ENCODE measurements at places on chromosomes 13 and 19.
A peak's percentile ranks its signal among the peaks of the same experiment; 100 is the strongest.

- H3K4me1 ChIP-seq: peaks cover 3% of the 10 kb centered on the region
- peak overlapping the region; percentile 63 for H3K4me3 ChIP-seq
- H3K27ac ChIP-seq: no peak overlapping the region
- peaks cover 13% of the 10 kb centered on the region for H3K27me3 ChIP-seq
- peak; percentile 33 for DNase-seq
Measured at GRCh38 chr13:75636436-75637180, 478 bp downstream of the LMO7 start.

- H3K36me3 ChIP-seq: peaks cover 36% of the 10 kb centered on the region
- no peak overlapping the region for H3K4me3 ChIP-seq
- no peak for DNase-seq
Measured at GRCh38 chr13:110965038-110965754, 50.3 kb upstream of the ANKRD10 start.

DNA sequence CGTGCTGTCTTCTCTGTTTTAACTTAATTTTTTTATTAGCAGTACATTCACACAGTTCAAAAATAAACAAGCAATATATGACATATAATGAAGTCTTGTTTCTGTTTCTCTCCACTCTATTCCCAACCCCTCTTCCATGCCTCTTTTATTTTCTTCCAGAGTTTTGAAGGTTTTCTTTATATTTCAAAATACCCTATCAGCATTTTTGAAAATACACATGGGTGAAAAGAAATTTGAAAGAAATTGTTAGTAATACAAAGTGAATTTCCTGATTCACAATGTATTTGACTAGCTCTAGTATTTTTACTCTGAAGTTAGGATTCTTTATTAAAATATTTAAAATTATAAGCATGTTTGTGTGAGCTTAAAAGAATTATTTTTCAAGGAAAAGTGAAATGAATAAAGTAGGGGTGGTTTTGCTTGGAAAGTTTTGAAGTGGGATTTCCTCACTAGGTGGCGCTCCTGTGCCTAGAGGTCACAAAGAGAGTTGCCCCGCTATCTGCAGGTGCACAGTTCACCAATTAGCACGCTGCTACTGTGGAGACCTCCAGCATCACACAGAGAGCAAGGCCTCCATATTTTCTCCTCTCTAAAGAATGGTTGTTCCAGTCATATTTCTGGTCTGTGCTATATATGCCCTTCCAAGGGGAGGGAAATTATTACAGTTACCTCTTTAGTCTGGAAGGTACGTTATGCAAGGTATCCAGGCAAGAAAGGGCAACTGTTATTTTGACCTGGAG is 37.6 kb downstream of the SOX21 start:
- H3K36me3 ChIP-seq: no peaks in the 10 kb centered on the region
- no peak overlapping the region for H3K4me3 ChIP-seq
- peak; percentile 64 for DNase-seq
- H3K27ac ChIP-seq: no peak overlapping the region
- H3K27me3 ChIP-seq: no peaks in the 10 kb centered on the region

DNA sequence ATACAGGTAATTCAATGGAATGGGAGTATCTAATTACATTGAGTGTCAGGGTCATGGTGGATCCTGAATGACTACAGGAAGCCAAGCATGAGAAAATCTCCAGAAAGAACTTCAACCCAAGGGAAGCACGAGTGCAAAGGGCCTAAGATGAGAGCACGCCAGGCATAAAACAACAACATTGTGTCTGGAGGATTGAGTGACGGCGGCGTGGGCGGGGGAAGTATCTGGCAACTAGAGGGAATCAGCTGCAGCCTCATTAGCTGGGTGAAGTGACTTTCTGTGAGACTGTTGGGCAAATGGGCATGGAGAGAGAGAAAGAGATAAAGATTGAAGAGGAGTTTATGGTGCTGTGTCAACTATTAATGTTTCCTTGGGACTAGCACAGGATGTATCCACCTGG is 194.3 kb downstream of the GPC6 start:
- H3K27me3 ChIP-seq: no peaks in the 10 kb centered on the region
- peak overlapping the region; percentile 75 for H3K27ac ChIP-seq
- peak overlapping the region; percentile 44 for H3K4me3 ChIP-seq

DNA sequence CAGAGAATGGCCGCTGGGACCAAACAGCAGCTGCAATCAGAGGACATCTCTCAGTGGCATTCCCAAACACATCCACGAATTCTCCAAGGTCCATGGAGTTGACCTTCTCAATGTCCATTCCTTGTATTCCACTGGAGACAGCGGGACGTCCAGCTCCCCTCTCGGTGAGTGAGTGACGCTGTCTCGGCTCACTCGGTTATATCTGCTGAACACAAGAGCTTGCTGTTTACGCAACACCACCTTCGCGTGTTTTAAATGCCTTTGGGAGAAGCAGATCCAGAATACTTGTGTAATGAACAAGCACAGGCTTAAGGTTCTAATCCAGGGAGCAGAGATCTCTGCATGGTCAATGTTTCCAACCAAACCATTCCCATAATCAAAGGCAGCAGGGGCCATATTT is at the start of gene URAD:
URAD (minus strand) TSS at position 174 of the 400 bp plus-strand sequence; CDS start at position 118, 56 bp downstream.
- H3K4me1 ChIP-seq: peaks cover 17% of the 10 kb centered on the region
- no peak for DNase-seq
- no peak within 1 kb of the TSS for H3K4me3 ChIP-seq
- peaks cover 15% of the 10 kb centered on the region for H3K27me3 ChIP-seq
- H3K27ac ChIP-seq: no peak within 1 kb of the TSS

- no peak for DNase-seq
- H3K36me3 ChIP-seq: no peaks in the 10 kb centered on the region
- H3K4me3 ChIP-seq: no peak overlapping the region
- H3K27me3 ChIP-seq: no peaks in the 10 kb centered on the region
- H3K27ac ChIP-seq: no peak overlapping the region
Measured at GRCh38 chr19:44371815-44372480, 15.5 kb upstream of the ZNF112 start.

GRCh38 chr13:20997301-20998161 is 63.9 kb downstream of the LATS2 start:
- no peak overlapping the region for H3K4me3 ChIP-seq
- no peak overlapping the region for H3K27ac ChIP-seq
- no peak for DNase-seq
- H3K36me3 ChIP-seq: peaks cover 5% of the 10 kb centered on the region
- H3K4me1 ChIP-seq: peaks cover 5% of the 10 kb centered on the region
- H3K27me3 ChIP-seq: no peaks in the 10 kb centered on the region

DNA sequence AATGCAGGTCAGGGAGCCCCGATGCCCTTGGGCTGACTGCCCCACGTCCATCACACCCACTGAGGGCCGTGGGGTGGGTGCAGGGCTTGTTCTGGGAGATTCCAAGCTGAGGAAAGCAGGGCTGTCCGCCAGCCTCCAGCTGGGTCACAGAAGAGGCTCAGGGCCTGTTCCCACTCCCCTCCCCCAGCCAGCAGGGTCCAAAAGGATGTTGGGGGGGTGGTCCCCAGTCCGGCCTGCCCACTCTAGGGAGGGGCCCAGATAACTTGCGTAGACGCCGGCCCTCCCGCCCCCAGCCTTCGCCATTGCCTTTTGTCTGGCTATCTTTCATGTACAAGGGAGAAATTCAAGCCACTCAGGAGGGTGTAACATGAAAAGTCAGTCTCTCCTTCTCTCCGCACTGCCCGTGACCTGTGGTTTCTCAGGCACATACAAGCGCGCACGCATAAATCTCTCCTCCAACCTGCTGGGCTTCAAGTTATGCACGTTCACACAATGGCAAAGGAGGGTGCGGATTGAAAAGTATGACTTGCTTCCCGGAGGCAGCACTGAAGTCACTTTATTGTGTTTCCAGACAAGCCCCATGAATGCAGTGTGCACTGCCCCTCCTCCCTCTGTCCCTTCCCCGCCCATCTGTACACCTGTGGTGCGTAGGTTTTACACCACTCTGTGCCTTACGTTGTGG is 20.2 kb downstream of the CARM1 start:
- peak overlapping the region; percentile 75 for H3K4me3 ChIP-seq
- DNase-seq: no peak
- H3K36me3 ChIP-seq: no peaks in the 10 kb centered on the region
- peaks cover 6% of the 10 kb centered on the region for H3K27me3 ChIP-seq
- peak overlapping the region; percentile 97 for H3K27ac ChIP-seq
